Osteoblast (primary cell): ENCODE measurements at places on chromosomes 3 and 15.
A peak's percentile ranks its signal among the peaks of the same experiment; 100 is the strongest.

DNA sequence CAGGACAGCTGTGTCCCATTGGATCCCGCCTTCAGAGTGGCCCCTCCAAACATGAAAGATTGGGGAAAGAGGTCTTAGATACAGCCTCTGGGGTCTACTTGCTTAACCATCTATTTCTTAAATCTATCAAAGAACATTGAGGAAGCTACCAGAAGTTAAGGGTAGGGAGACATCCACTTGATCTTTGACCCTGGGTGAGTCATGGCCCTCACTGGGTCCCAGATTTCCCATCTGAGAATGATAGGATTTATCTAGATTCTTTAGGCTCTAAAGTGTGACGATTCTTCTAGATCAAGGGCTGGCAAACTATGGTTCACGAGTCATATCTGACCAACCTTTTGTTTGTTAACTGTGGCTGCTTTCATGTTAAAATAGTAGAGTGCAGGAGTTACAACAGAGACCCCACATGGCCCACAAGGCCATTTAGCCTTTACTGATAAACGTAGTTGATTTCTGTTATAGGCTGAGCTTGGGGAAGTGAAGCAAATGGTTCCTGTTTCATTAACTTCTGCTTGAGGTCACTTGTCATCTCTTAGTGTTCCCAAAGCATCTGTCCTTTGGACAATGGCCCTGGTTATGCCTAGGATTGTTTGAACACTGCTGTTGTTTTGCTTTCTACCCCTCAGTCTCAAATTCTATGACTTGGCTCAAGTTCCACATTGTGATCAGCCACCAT lies 8.0 kb downstream of the MUC13 start:
- DNase-seq, result no peak

DNA sequence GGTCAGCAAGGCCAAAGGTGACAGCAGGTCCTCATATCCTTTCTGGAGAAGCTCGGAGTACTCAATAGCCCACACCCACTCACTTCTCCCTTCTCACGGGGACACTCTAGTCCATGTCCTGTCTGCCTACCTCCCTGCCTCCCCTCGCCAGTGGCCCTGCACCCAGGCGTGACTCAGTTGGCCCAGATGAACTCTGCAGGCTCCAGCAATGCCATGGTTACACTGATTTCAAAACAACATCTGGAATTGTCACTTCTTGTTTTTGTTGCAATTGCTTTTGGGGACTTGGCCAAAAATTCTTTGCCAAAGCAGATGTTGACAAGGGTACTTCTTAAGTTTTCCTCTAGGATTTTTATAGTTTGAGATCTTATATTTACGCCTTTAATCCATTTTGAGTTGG lies 13.0 kb downstream of the IL16 start:
- DNase-seq, result no peak

DNA sequence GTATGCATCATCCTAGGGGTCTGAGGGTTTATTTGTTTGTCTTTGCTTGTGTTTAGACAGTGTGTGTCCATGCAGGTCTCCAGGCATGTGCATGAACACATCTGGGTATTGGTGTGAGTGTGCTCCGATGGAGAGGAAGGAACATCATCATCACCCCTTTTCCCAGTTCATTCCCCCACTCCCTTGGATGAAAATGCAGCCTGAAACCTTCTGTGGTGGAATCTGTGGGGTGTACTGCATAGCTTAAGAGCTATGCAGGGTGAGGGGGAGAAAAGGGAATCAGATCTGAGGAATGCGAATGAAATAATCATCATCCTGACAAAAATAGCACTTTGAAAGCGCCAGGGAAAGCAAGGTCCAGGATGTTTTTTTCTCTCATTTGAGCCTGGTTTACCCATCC lies 520.1 kb downstream of the NTRK3 start:
- peak; percentile 84 for DNase-seq

DNA sequence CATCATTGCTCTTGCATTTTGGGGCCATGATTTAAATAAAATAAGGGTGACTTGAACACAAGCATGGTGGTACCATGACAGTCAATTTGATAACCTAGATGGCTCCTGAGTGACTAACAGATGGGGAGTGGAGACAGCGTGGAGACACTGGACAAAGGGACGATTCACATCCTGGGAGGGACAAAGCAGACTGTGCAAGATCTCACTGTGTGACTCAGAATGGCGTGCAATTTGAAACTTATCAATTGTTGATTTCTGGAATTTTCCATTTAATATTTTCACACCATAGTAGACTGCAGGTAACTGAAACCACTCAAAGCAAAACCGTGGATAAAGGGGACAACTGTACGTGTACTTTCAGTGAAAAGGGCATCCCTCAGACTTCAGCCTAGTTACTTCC lies 25.5 kb downstream of the MCCC1 start:
- DNase-seq, result no peak

DNA sequence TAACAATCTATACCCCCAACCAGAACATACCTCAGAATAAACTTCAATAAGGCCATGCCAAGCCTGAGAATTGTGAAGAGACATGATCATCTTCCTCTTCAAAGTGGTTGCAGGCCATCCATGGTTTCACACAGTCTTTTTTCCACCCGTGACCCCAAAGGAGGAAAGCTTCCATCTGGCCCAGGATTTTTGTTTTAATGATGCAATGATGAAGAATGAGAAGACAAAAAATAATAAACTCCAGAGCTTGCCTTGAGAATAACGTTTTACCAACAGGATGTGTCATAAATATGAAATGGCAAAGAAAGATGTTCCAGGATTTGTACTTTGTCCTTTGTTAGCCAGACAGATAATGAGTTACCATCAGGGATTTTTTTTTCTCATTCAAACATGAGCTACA lies 201.9 kb downstream of the WNT5A start:
- peak; percentile 42 for DNase-seq

DNA sequence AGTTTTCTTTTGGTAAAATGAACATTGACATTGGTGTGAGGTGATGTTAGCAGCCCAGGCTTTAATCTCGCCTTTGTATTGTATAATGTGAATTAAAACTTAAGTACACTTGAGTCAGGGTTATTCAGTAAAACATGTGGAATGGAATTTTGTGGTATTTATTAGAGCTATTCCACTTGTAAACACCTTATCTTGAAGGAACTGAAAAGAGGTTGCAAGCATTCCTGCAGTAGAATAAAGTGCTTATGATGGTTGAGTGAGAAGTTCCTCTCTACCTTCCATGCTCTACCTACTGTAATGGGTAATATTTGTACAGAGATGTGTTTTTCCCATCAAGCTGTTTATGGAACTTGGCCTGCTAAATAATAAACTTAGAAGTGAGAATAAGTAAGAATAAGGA lies 36.1 kb downstream of the HMG20A start:
- no peak for DNase-seq

- no peak for DNase-seq
Observed at GRCh38 chr3:158640646-158641045, 3.7 kb upstream of the GFM1 start.

GRCh38 chr3:116059421-116060096 lies 385.7 kb downstream of the LSAMP start:
- DNase-seq, result peak; percentile 26

DNA sequence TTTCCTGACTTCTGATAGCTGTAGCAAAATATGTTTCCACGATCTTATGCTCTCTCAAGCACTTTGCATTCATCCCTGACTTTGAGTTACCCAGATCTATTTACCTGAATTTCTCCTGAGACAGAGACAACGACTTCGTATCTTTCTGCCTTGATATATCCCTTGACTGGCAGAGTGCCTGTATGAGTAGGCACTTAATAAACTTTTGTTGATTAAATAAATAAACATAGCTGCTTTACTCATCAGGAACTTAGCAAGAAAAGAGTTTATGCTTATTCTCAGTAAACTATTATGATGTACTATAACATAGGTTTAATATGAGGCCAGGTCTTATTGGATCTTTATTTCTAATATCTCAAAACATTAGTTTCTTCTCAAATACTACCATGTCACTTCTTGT lies 85.6 kb upstream of the PHLDB2 start:
- DNase-seq, result no peak

DNA sequence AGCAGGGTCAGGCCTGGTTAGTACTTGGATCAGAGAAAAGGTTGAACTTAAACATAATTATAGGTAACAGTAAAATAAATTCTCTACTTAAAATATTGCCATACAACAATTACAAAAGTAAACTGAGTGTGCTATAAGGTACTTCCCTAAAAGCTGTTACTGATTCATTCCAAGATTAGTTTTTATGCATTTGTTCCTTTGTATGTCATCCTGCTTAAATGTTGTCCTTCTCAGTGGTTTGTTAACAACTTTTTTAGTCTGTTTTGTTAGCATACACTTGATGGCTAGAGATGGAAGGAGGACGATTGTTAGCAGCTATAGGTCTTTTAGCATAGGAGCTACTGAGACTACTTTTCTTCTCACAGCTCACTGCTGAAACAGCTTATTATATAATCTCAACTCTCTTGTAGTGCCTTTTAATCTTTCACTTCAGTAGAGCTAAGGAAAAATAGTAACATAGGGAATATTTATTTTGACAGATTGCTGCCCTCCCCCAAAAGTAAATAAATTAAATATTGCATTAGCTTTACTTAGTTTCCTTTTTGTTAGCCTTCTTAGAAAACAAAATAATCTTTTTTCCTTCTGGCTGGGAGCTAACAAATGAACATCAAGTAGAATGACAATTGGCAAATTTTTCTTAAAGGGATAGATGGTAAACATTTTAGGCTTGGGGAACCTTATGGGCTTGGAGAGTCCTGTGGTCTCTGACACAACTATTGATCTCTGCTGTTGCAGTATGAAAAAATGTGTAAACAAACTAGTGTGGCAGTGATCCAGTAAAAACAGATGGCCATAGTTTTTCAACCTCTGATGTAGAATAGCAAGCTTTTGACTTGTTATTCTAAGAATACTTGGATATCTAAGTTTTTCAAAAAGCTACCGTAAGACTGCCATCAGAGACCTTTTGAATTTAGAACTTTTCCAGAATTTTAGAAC lies 39.5 kb downstream of the USP8 start:
- no peak for DNase-seq

DNA sequence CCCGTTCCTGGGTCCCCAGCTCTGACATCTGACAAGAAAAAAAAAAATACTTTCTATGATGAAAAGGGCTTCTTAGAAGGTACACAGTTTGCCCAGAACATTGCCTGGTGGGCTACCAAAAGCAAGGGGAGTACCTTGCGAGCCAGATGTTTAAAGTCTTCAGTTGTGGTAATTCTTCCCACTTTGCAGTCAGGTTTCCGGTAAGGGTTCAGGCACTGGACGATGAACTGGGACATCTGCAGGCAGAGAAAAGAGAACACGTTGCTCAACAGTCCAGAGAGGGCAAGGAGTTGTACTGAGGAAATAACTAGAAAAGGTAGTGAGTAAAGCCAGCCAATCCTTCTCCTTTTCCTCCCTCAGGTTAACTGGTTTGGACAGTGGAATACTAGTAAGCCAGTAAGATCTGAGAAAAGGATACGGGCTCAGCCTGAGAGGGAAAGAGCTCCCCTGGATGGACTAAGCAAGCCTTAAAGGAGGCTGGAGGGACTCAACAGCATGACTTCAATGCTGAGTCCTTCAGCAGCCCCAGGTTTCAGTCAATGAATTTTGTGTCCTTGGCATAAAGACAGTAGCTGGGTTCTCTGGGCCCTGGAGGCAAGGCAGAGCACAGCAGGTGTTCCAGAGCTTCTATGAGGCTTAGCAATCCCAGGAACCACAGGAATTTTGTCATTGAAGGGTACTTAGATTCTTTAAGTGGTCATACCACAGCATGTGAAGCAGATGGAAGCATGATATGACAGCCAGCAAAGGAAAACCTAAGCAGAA lies 38.2 kb downstream of the NBEAL2 start:
- DNase-seq, result peak; percentile 22

GRCh38 chr15:39501366-39502081 lies 79.4 kb upstream of the THBS1 start:
- peak; percentile 23 for DNase-seq

DNA sequence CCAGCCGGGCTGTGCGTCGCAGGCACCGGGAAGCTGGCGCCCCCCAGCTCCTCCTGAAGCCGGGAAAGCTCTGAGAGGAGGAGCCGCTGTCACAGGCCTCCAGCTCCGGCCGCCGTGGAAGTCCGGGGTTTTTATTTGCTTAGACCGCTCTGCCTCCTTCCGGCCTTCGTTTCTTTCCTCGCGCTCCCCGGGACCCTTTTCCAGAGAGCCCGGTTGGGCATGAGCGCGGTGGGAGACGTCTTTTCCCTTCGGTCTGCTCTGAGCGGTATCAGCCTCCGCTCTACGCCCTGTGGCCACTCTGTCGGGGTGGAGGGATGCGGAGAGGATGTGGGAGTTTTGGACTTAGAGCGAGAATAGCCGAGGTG lies 559 bp downstream of the SENP5 start:
- peak; percentile 69 for DNase-seq

- DNase-seq, result no peak
Observed at GRCh38 chr3:38522002-38522401, 25.9 kb downstream of the EXOG start.

- DNase-seq, result peak; percentile 91
Observed at GRCh38 chr3:133663569-133664313, 2.0 kb upstream of the TOPBP1 start.

DNA sequence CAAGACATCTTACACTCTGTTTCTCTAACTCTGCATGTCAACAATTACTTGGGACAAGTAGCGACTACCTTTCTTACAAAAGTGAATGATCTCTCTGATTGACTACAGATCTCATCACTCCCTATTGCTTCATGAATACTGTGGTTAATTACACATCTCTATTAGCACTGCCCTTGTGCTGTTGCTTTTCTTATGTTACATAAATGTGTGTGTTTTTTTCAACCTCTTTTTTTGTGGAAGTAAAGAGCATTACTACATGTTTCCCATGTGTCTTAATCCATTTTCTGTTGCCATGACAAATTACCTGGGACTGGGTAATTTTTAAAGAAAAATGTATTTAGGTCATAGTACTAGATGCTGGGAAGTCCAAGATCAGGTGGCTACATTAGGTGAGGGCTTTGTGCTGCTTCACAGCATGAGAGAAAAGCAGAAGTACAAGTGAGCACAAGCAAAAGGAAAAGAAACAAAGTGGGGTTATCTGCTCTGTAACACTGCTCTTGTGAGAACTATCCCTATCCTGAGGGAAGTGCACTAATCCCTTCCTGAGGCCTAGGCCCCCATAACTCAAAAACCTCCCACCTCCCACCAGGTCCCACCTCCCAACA lies 298.2 kb upstream of the SATB1 start:
- DNase-seq, result no peak

- no peak for DNase-seq
Observed at GRCh38 chr15:69634860-69635259, 182.2 kb downstream of the RPLP1 start.

DNA sequence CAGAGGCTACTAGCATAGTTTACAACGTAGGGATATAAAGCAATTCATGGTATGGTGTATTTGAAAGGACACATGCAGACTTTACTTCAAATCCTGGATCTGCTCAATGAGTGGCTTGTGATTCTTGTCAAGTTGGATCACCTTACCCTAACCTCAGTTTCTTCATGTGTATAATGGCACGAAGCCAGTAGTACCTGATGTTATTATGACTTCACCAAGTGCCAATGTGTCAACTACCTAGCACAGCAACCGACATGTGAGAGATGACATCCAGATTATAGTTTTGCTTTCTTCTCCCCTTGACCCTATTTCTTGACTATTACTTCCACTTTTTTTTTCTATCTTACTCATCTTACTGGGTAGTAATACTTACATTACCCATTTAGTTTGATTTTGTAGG lies 304.5 kb downstream of the RBMS3 start:
- DNase-seq, result no peak

- DNase-seq, result no peak
Observed at GRCh38 chr3:177385831-177386301, 188.6 kb upstream of the TBL1XR1 start.
